Right lung (tissue), 10 donors: ENCODE measurements at places on chromosomes 2 and 18. TPM values are rescaled to one million over a fixed set of nuclear protein-coding genes. Genes with fewer than 3 reads are reported as not detected.

CNNM4 gene
- 12.4 TPM for polyA plus RNA-seq

ANKRD62 gene
- 0.05 TPM for polyA plus RNA-seq

ACVR1 gene
- 30.6 TPM for polyA plus RNA-seq

CHRND gene
- 5.9 TPM for polyA plus RNA-seq

TEX44 gene
- not detected for polyA plus RNA-seq

THSD7B gene
- 4.8 TPM for polyA plus RNA-seq

GNAL gene
- polyA plus RNA-seq = 2.1 TPM

KLHL41 gene
- 2.8 TPM for polyA plus RNA-seq

IL1R2 gene
- 0.24 TPM for polyA plus RNA-seq

APCDD1 gene
- 182 TPM for polyA plus RNA-seq

GPR39 gene
- polyA plus RNA-seq = 3.3 TPM

OTX1 gene
- 0.06 TPM for polyA plus RNA-seq

PARD3B gene
- 16.9 TPM for polyA plus RNA-seq

RAB17 gene
- polyA plus RNA-seq = 16.6 TPM

EFEMP1 gene
- 111 TPM for polyA plus RNA-seq

ARHGAP15 gene
- polyA plus RNA-seq = 27.6 TPM

CELF4 gene
- polyA plus RNA-seq = 7.1 TPM

MC4R gene
- polyA plus RNA-seq = 0.96 TPM

PTPN18 gene
- 32.0 TPM for polyA plus RNA-seq

DLX1 gene
- polyA plus RNA-seq = 0.28 TPM

RUFY4 gene
- polyA plus RNA-seq = 0.29 TPM

HOXD12 gene
- polyA plus RNA-seq = not detected

KLF7 gene
- 16.6 TPM for polyA plus RNA-seq

CCDC88A gene
- polyA plus RNA-seq = 63.2 TPM

SCN3A gene
- 0.88 TPM for polyA plus RNA-seq

HOXD3 gene
- polyA plus RNA-seq = 0.27 TPM

INHA gene
- polyA plus RNA-seq = 1.1 TPM

RESP18 gene
- polyA plus RNA-seq = not detected

C2orf80 gene
- polyA plus RNA-seq = not detected

TBR1 gene
- polyA plus RNA-seq = 0.06 TPM
